ENCODE measurements at places on chromosomes 5 and 9.

DNA sequence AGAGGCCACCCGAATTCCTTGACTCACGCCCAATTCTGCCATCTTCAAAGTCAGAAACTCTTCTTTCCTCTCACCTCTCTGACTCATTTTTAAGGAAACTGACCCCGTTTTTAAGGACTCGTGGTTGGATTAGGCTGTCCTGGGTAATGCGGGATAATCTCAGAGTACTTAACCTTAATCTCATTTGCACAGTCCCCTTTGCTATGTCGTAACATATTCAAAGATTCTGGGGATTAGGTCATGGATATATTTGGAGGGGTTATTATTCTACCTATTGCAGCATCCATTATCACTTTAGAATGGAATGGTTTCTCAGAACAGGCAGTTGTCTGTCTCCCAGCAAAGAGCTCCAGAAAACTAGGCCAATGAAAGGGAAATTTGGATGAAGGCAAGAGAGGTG is 80.8 kb upstream of the IL12B start:
- no peak for DNase-seq

DNA sequence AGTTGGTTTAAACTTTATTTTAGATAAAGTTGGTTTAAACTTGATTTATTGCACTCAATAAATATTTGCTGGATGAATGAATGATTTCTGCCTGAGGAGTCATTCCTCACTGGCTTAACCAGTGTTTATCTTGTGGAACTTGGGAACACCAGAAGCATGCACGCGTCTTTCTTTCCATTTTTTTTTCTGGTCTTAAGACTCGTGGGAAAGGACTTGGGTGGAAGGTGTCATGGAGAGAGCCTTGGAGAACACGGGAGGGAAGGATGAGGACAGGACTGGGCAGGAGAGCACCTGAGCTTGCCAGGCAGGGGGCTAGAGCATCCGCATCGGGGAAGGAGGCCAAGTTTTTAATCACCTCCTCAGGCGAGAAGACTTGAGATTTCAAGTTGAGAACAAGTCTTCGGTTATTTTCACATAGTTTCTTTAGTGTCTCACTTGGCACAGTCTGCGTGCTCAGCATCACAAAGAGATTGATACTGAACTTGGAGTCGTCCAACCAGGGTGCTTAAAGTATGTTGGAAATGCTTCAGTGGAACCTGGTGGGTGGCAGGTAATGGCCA is 144.2 kb downstream of the PDZD2 start:
- DNase-seq, result no peak

GRCh38 chr5:749101-749670 is 35.3 kb downstream of the ZDHHC11B start:
- DNase-seq, result no peak

GRCh38 chr9:91577633-91578061 is 154.0 kb upstream of the NFIL3 start:
- no peak for DNase-seq

DNA sequence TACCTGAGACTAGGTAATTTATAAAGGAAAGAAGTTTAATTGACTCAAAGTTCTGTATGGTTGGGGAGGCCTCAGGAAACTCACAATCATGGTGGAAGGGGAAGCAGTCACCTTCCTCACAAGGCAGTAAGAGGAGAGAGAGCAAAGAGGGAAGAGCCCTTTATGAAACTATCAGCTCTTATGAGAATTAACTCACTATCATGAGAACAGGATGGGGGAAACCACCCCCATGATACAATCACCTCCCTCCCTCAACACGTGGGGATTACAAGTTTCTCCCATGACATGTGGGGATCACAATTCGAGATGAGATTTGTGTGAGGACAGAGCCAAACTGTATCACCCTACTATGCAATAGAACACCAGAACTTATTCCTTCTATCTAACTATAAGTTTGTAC is 27.9 kb downstream of the CD274 start:
- DNase-seq, result peak; percentile 26

All from stimulated activated CD4-positive, alpha-beta T cell treated with anti-CD3 and anti-CD28 coated beads, Interleukin-4, amount 100 ng/mL, for 24 hours (primary cell).